ENCODE measurements at places on chromosomes 2 and 18.

GRCh38 chr2:218400167-218400929, 680 bp downstream of the CTDSP1 start:
- DNase-seq: peak; percentile 59

DNA sequence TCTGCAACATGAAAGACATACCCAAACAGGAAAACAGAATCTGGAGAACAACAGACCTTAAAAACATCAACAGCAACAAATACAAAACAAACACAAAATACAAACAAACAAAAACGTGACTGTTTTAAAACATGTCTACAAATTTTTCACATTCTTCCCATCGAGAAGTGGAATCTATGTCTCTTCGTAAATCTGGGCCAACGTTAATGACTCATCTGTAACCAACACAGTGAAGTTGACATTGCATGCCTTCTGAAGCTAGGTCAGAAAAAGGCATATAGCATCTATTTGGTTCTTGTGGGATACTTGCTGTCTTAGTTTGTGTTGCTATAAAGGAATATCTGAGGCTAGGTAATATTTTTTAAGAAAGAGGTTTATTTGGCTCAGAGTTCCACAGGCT, 269.0 kb upstream of the FBXO11 start:
- peak; percentile 44 for DNase-seq

DNA sequence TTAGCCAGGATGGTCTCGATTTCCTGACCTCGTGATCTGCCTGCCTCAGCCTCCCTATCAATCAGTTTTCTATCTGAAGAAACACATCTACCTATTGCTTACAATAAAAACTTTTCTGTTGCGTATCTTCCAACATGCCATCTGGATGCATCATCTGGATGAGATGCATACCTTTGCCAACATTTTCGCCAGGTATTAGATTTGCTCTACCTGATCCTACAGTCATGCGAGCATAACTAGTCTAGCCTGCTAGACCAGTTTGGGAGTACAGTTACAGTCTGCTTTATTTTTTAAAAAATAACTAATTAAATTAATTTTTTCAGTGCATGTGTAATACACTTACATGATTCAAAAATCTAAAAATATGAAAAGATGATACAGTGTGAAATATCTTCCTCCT, 334.0 kb upstream of the MEX3C start:
- DNase-seq: no peak

GRCh38 chr2:26942543-26943295, 27.7 kb upstream of the MAPRE3 start:
- peak; percentile 77 for DNase-seq

DNA sequence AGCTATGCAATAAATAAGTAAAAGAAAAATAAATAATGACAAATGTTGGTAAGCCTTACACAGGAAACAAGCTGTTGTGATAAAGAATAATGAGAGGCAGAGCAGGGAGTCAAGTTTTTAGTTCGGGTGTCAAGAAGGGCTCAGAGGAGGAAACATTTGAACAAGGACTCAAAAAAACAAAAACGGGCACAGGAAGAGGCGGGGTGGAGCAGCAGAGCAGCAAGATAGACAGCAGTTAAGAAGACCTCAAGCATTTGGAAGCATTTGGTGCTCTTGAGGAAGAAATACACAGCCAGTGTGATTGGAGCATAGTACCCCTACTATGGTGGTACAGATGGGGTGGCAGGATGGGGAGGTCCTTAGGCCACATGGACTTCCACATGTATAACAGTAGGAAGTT, 2.8 kb downstream of the TMEM169 start:
- no peak for DNase-seq

DNA sequence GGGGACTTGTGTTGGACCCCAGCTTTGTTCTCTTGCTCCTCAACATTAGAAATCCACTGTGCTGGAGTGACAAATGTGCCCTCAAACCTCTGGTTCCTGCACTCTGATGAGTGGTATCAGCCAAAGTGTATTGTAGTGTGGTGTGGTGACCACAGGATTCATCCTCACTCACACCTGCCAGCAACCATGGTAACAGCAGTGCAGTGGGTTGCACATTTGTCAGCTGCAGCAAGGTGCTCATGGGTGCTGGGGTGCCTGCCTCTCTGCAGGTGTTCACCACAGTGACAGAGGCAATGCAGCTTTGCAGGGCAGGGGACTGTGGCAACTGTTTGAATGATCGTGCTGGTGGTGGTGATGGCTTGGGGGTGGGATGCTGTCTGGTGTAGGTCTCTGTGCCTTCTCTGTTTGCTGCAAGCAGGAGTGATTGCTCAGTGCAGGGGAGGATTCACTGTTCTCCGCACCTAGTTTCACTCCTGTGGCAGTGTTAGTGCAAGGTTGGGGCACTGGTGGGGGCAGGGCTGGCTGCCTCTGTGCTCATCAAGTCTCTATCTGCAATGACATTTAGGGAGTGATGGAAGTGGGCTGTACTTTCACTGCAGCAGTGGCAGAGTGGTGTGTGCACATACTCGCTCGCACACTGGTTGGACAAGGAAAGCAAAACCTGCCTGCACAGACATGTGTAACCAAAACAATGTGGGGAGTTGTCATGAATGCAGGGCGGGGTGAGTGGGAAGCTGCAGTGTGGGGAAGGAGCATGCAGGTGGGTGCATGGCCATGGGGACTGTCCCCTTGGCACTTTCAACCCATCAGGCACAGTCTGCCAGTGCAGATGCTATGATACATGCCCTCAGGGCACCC, 301.1 kb downstream of the PIK3C3 start:
- DNase-seq: no peak

DNA sequence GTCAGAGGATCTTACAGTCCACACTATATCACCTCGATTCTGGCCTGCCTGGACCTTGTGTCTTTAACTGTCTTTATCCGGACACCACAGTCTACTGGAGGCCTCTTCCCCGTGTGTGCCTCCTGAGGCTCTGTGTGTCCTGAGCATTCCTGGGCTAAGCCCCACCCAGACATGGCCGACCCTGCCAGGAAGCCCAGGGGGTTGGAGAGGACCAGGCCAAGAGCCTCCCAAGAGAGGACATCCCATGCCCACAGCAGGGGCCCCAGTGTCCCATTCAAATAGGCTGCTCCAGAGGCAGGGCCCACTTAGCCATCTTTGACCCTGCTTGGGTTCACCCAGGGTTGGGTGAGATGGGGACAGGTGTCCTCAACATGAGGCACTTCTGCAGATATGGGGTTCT, 84.7 kb upstream of the OTOS start:
- DNase-seq: no peak

GRCh38 chr2:110097506-110098220, 18.0 kb downstream of the MALL start:
- DNase-seq: peak; percentile 11

DNA sequence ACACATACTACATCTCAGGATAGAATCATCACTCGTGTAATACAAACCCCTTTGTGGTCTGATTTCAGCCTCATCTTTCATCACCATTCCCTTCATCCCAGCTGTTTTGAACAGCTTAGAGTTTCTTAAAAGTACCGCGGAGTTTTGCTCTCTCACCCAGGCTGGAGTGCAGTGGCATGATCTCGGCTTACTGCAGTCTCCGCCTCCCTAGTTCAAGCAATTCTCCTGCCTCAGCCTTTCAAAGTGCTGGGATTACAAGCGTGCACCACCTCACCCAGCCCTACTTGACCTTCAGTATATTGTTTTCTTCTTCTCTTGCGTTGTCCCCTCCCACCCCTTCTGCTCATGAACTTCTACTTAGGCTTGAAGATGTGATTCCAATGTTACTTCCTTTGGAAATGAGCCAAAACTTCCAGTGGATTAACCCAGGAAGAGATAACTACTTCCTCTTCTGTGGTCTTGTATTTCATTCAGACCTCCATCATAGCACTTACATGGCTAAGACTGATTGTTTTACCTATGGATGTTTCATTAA, 15.8 kb downstream of the ERLEC1 start:
- no peak for DNase-seq

Data from suppressor macrophage treated with lipopolysaccharide for 1 hour (primary cell).